Hepatocyte (in vitro differentiated cells): ENCODE measurements at places on chromosomes 11 and 22. TPM values are rescaled to one million over a fixed set of nuclear protein-coding genes. Genes with fewer than 3 reads are reported as not detected.

DNA sequence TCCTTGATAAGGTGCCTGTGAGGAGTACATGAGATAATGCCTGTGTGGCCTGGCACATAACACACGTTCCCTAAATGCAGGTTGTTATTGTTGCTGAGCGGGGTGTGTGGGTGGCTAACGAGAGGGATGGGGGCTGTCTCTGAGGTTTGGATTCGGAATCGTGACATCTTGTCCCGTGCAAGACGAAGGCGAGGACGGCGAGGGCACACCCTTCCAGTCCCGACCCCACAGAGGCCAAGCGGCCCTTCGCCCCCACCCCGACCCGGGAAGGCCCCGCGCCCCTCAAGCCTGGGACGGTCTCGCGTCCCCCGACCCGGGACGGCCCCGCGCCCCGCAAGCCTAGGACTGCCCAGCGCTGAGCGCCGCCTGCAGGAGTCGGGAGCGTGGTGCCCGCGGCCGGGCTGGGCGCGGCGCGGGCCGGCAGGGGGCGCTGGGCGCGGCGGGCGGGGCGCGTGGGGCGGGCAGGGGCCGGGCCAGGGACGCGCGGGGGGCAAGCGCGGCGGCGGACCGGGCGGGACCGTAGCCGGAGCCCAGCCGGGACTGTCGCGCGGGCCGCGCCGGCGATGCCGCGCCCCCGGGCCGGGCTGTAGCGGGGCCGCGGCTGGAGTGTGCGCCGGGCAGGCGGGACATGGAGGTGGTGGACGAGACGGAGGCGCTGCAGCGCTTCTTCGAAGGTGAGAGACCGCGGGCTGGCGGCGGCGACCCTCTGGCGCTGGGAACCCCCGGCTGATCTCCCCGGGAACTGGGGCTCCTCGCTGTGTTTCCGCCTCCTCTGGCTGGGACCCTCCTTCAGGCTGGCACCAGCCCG lies at the start of gene MYRF:
Gene MYRF, plus strand, starts transcription at position 520 of the 808 bp plus-strand sequence. Its CDS starts 109 bp downstream, at position 629.
- DNase-seq = peak; percentile 88

GRCh38 chr11:31000381-31000780 lies 369.2 kb downstream of the DCDC1 start:
- DNase-seq = no peak

DNA sequence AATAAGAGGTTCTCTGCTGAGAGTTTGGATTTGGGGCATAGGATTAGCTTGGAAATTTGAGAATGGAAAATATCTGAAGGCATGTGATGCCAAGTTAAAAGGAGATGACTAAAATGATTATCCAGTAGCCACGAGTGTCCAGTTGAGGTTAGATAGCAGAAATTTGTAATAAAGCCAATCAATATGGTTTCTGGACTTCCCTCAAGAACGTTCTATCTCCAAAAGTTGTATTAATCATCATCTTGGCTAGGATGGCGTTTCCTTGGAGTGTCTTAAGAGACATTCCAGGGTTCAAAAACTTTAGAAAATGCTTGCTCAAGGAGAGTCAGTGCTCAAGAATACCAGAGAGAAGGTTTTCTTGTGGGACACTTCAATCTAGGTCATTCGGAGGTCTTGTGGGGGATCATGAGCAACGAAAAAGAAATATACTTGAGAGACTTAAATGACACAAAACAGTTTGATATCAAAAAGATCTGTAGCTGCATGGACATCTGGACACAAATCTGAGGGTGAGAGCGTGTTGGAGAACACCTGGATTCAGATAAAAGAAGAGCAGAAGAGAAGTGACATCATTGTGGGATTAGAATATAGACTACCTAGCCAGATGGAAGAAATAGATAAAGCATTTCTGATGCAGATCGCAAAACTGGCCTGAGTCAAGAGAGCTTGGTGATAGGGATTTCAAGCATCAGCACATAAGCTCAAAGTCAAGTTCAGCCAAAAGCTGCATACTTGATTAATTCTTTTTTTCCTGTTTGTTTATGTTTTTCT lies 97.7 kb downstream of the ARFGAP2 start:
- no peak for DNase-seq

DNA sequence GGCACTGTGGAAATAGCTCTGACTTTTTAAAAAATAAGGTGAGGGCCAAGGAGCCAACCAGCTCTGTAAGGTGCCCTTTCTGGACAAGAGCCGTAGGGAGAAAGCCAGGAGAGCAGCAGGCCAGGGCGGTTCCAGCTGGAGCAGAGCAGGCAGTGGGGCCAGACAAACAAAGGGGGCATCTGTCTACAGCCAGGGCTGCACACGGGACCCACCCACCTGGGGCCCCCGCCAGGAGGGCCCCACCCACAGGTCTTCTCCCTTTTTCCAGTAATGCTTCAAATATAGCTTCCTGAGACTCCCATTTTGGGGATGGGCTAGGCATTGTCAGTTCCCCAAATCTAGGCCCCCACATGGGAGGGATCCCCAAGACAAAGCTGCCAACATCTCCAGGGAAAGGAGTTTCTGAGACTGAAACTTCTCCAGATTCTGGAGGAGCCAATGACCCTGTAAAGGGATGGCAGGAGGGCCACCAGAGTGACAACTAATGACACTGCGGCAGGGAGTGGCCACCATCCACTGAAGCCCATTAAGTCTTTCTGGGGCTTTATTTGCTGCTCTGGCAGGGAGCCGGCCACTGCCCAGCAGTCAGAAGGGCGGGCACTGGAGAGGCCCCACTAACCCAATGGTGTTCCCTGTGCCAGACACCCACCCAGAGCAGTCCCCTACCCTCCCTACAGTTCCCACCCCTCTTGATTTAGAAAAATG lies 1.9 kb downstream of the ZFTA start:
- peak; percentile 65 for DNase-seq

The BTBD18 gene
- total RNA-seq = not detected in 2 replicates

DNA sequence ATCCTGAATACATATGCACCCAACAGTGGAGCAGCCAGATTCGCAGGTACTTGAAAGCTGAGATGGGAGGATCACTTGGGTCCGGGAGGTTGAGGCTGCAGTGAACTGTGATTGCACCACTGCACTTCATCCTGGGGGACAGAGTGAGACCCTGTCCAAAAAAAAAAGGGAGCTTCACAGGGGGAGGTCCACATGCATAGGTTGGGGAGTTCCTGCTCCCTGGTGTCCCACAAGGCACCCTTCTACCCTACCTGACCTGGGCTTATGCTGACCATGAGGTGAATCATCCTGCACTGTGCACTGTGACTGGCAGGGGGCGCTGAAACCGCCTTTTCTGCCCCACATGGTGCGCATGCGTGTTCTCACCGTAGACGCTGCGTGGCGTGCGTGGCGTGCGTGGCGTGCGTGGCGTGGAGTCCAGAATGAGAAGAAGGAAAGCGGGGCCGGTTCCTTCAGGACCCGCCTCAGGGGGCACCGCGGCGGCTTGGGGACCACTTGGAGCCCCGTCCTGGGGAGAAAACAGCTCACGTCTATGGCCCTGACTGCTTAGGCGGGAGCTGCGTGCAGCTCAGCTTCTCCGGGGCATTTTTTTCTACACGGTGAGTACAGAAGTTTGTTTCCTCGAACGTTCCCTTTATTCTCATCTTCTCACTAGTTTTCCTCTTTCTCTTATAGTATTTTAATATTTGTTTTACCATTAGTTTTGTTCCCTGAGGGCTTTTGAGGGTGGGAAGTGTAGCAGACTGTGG lies 116.6 kb upstream of the GRK3 start:
- peak; percentile 92 for DNase-seq

The TP53AIP1 gene
- 0.17 TPM in 1 of 2 replicates, not detected in the other for total RNA-seq

DNA sequence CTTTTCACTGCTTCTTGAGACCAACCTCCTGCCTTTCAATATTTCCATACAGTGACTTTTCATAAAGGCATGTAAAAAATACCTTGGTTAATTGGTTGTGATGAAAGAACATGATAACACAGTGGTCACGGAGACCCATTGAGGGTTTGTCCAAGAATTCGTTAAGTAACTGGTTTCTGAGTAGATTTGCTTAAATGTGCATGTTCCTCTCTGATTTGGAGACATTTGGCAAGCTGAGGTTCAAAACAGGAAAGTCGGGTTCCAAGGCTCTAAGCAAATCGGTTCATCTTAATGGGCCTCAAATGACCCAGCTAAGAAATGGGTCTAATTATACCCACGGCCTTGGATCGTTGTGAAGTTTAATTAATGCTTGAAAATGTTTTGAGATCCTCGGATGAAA lies 36.9 kb upstream of the CCND1 start:
- DNase-seq = no peak

The C1QTNF6 gene
- 17.9 and 23.6 TPM in 2 replicates for total RNA-seq

- DNase-seq = peak; percentile 91
Observed at GRCh38 chr11:95068549-95068948, 1.8 kb downstream of the SRSF8 start.

The PDE2A gene
- 2.2 and 3.5 TPM in 2 replicates for total RNA-seq

DNA sequence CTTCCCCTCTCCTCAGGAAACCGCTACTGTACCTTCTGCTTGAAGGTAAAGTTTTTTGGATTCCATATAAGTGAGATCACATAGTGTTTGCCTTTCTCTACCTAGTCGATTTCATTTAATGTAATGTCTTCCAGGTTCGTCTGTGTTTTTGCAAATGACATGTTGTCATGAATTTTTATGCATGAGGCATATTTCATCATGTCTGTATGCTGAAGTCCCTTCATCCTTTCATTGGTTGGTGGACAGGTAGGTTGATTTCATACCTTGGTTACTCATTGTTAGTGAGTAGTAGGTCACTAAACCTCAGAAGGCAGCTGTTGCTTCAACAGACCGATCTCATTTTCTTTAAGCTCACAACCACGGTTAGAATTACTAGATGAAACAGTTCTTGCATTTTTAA lies 60.3 kb downstream of the LRRC74B start:
- no peak for DNase-seq

DNA sequence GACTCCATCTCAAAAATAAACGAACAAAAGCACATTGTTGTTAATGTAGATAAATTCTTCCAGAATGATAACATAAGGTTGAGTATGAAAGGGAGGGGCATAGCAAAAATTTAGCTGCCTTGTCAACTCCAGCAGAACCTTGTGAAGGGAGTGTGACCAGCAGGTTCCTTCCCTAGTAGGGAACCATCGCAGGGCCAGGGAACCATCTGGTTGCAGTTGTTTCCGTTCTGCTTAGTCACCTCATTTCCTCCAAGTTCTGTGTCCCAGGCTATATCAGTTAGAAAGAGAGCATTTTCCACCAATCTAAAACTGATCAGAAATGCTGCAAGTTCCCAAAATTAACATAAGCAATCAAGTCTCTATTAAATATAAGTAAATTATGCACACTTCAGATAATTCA lies 126.7 kb upstream of the BLID start:
- DNase-seq = no peak

- DNase-seq = no peak
Observed at GRCh38 chr11:65047581-65048422, 6.8 kb downstream of the SAC3D1 start.

- no peak for DNase-seq
Observed at GRCh38 chr22:43399338-43399979, 12.4 kb upstream of the MPPED1 start.

DNA sequence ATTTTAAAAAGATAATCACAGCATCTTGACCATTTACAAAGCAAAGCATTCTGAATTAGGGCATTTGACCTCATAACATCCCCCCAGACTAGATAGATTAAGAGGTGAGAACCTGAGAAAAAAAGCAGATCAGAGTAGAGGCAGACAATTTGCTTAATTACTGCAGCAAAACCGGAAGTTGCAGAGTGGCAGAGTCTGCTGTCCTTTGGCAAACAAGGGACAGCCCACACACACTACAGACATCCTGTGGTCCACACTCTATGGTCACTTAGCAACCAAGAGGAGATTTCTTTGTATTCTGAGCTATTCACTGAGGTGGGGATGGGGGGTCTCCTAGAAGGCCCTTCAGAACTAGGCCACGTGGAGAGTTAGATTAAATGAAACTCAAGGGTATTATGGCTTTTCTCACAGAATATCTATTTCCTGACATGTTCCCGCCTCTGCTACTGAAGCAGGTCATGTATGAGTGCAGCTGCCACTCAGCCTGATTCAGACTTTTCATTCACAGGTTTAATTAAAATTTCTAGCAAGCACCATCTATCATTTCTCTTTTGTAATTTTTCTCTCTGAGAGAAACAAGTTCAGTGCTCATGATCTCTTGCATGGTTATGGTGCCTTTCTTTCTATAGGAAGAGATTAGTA lies 48.5 kb downstream of the SVIP start:
- DNase-seq = no peak

- no peak for DNase-seq
Observed at GRCh38 chr11:1226226-1226985, 3.5 kb downstream of the MUC5B start.

- no peak for DNase-seq
Observed at GRCh38 chr11:34145847-34146381, 40.5 kb downstream of the NAT10 start.
